T follicular helper cell (primary cell): ENCODE measurements at places on chromosomes 13 and 19.

DNA sequence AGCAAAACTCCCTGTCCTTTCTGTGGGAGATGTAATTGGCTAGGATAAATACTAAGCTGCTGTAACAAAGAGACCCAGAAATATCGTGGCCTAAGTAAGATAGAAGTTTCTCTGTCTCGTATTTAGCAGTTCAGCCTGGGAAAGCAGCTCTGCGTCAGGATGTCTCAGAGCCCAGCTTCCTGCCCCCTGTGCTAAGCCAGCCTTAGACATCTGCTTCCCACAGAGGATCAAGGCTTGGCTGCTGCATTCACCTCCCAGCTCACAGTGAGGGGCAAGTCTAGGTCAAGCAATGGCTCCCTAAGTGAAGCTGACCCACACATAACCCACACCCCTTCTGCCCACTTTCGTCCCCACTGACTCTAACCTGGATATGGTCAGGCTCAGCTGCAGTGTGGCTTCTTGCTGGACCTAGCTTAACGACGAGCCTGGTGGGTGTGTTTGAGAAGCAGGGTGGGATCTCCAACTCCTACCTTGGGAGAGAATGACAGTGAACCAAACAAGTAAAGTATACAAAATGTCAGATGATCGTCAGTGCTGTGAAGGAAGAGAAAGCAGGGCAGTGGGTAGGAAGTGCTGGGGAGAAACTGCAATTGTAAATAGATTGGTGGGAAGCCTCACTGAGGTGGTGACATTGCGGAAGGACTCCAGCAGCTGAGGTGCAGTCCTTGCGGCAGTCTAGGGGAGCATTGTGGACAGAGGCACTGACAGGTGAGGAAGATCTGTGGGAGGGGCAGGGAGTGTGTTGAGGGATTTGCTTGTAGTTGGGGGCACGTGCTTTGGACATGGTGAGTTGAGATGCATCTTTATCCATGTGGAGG, 82.9 kb downstream of the TNFRSF19 start:
- DNase-seq: no peak

- no peak for DNase-seq
Measured at GRCh38 chr13:27309967-27310598, 39.5 kb downstream of the RASL11A start.

DNA sequence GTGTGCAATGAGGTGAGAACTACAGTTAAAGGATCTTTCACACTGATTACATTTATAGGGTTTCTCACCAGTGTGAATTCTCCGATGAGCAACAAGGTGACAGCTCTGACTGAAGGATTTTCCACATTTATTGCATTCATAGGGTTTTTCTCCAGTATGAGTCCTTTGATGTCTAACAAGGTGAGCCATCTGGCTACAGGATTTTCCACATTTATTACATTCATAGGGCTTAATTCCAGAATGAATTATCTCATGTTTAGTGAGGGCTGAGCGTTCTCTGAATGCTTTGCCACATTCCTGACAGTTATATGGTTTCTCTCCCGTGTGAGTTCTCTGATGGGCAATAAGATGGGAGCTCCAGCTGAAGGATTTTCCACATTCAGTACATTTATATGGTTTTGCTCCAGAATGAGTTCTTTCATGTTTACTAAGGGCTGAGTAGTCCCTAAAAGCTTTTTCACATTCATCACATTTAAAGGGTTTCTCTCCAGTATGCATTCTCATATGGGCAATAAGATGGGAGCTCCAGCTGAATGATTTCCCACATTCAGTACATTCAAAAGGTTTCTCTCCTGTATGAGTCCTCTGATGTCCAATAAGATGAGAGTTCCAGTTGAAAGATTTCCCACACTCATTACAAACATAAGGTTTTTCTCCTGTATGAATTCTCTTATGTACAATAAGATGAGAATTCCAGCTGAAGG, 4.4 kb upstream of the C19orf18 start:
- DNase-seq: no peak

DNA sequence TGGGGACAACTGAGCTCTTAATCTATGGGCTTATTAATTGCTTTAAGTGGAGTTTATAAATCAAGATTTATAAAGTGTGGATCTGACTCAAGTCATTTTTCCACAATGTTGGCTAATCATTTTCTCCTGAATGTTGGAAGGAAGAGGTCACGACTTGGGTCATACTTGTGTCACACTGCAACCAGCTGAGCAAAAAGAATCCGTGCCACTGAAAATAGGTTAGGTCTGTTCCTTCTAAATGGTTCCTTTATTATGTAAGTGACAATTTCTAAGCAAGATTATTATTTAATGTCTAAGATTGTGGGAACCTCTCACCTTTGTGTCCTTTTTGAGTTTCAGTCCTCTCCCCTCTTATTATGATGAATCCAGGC, 178.6 kb downstream of the SHISA2 start:
- no peak for DNase-seq

- no peak for DNase-seq
Measured at GRCh38 chr19:46347985-46348384, 1.1 kb downstream of the PPP5C start.

GRCh38 chr19:8306235-8307054, 1.7 kb downstream of the CD320 start:
- no peak for DNase-seq
